D721Med (cell line): ENCODE measurements at places on chromosomes 2 and 18.

- no peak for DNase-seq
Measured at GRCh38 chr18:36752929-36753865, 75.6 kb downstream of the TPGS2 start.

DNA sequence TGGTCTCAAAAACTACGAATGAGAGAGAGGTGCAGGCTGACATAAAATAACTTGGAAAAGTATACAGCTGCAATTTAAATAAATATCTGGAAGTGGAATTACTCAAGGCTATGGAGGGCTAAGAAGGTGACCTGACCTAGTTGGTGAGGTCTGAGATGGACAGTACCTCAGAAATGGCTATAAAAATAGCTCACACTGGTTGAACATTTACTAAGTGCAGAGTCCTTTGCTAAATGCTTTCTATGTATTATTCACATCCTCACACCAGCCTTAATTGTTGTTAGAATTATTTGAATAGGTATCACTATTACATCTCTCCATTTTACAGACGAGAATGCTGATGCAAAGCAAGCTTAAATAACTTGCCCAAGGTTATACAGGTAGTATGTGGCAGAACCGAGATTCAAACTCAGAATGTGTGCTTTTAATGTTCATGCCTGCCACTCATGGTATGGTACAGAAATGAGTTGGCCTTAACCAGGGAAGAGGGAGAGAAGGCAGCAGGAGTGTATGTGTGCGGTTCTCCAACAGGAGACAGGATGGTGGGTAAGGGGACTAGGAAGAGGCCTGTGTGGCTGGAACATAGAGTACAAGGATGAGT is 37.4 kb downstream of the MRPL44 start:
- DNase-seq = no peak

DNA sequence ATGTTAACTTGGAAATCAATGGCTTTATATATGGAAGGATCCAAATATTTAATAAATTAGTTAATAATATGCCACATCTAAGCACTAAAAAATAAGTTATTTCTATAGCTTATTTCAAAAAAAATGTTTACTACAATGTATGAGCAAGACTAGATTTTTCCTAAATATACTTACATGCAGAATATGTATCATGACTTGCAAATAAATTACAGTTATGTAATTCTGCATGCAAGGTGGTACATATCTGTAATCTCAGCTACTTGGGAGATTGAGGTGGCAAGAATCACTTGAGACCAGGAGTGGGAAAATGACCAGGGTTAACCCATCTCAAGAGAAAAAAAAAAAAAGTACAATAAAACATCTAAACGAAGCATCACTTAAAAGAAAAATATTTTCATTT is 11.6 kb downstream of the PUM2 start:
- DNase-seq = no peak

DNA sequence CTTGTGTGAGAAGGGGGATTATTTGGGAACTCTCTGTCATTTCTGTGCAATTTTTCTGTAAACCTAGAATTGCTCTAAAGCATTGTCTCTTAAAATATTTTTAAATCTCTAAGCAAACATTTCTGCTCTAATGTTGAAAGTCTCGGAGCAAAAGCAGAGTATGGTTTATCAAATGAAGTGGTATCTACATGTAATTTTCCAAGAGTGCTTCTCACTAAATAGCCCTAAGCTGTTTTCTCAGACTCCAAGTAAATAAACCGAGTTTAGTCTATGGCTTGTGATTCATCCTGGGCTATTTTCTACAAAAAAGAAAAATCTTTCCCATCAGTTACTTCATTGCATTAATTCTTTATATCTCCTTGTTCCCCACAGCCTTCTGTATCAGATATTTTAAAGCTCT is 90.8 kb downstream of the METTL4 start:
- DNase-seq = no peak

- DNase-seq = no peak
Measured at GRCh38 chr2:146048141-146048540, 1528.2 kb upstream of the ZEB2 start.

DNA sequence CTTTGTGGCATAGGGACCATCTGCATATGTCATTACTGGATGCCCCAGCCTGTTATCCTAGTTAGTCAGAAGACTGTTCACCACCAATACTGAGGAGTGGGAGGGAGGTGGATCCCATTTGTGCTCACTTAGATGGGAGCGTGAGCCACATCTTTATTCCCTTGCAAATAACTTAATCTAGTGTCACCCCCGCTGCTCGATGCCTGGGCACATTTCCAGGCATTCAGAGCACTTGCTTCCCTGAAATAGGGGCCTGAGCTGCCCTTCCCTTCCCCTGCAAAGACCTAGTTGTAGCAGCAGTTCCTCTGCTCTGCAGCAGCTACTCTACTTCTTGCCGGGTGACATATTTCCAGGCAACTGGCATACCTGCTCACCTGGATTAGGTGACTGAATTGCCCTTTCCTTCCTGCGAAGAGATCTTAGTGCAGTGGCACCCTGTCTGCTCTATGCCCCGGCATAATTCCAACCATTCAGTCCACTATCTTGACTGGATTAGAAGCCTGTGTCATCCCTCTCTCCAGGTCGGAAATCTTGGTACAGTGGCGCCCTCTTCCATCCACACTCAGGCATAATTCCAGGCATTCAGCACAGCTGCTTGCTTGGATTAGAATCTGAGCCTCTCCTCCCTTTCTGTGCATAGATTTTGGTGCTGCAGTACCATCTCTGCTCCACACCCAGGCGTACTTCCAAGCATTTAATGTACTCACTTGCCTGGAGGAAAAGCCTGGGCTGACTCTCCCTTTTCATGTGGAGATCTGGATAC is 1389.1 kb upstream of the TMEFF2 start:
- peak; percentile 12 for DNase-seq

- no peak for DNase-seq
Measured at GRCh38 chr2:226198956-226199355, 600.7 kb downstream of the IRS1 start.

GRCh38 chr2:168033966-168034365 is 213.4 kb downstream of the STK39 start:
- DNase-seq = no peak

GRCh38 chr2:99613980-99614379 is 124.2 kb upstream of the REV1 start:
- DNase-seq = no peak

GRCh38 chr18:79394534-79395307 is 1.0 kb upstream of the NFATC1 start:
- no peak for DNase-seq

- DNase-seq = no peak
Measured at GRCh38 chr2:202344178-202344577, 31.9 kb upstream of the BMPR2 start.

- DNase-seq = no peak
Measured at GRCh38 chr2:69453475-69454129, 16.4 kb upstream of the NFU1 start.

DNA sequence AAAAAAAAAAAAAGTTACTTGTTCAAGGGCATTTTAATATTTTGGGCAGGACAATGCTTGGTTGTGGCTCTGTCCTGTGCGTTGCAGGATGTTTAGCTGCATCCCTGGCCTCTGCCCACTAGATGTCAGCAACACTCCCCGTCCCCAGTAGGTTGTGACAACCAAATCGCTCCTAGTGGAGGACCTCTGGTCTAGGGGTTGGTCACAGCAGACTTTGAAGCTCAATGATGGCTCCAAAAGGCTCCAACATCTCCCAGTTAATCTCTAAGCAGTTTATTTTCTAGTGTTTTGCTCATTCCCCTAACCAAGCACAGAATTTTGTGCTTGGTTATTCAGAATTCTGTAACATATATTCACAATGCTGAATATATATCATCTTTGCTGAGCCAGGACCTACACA is 67.0 kb downstream of the CHRNA1 start:
- DNase-seq = no peak

DNA sequence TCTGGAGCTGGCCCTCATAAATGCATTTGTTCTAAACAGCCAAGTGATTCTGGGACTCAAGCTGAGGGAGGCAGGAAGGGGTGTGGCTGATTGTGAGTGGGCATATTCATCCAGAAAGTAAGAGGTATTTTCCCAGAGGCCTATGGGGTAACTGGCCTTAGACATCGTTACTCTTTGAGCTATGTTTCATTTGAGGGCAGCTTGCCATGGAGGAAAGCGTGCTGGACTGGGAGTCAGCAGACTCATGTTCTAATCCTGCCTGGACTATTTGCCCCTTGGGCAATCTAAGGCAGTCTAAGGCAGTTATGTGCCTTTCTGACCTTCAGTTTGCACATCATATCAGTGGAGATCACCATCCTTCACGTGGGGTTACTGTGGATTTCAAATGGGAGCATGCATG is 93.5 kb upstream of the SLC14A2 start:
- DNase-seq = no peak

- no peak for DNase-seq
Measured at GRCh38 chr2:237170020-237170419, 84.3 kb downstream of the COPS8 start.

- DNase-seq = no peak
Measured at GRCh38 chr2:3301001-3301400, 76.6 kb downstream of the EIPR1 start.

GRCh38 chr18:54279477-54280219 is 10.3 kb downstream of the POLI start:
- DNase-seq = no peak

- DNase-seq = no peak
Measured at GRCh38 chr18:56475250-56475649, 163.1 kb downstream of the TXNL1 start.

DNA sequence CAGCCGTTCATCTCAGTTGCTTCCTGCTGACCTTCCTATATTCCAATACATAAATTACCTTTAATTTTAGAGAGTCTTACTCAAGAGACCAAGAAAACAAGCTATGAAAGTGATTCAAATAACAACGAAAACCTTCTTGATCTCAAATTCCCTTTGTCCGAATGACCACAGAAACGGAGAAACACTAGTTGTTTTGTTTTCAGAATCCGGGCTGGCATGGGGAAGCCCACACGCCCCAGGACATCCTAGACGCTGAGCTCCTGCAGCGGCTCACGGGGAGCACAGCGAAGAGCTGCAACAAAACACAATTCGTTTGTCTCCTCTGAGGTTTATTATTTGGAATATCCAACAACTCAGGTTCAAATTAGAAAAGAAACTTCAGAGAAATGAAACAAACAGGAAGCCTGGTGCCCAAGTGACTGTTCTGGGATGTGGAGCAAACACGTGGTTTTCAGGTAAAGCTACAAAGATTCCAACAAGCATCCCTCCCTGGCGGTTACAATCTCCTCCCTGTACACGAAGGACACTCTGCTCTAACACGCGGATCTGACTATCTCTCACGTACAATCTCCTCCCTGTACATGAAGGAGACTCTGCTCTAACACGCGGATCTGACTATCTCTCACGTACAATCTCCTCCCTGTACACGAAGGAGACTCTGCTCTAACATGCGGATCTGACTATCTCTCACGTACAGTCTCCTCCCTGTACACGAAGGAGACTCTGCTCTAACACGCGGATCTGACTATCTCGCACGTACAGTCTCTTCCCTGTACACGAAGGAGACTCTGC is 237.5 kb downstream of the TWIST2 start:
- no peak for DNase-seq

GRCh38 chr2:127588241-127588640 is 52.8 kb downstream of the MYO7B start:
- DNase-seq = no peak

- DNase-seq = no peak
Measured at GRCh38 chr18:35141077-35141476, 99.8 kb upstream of the ZNF397 start.

- DNase-seq = no peak
Measured at GRCh38 chr2:118058951-118059350, 29.3 kb upstream of the INSIG2 start.

- no peak for DNase-seq
Measured at GRCh38 chr2:48406794-48407349, 123.1 kb upstream of the STON1 start.

- no peak for DNase-seq
Measured at GRCh38 chr2:207796585-207797350, 27.1 kb upstream of the FZD5 start.

DNA sequence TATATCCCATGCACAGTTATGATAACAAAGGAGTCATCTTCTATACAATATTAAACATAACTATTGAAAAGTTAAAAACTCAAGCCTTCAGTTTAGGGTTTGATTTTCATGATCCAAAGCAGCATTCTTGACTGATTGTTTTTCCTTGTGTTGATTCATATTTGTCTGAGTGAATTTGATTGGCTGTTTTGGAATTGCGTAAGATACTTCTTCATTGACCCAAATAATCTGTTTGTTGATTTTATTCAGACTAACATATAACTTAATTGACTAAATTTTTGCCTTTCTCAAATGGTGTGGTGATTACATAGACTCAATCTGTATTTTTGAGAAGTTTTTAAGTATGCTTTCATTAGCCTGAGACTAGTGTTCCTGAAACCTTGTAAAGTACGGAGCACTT is 305.7 kb upstream of the TNP1 start:
- DNase-seq = no peak

- no peak for DNase-seq
Measured at GRCh38 chr18:59478591-59478990, 119.5 kb upstream of the LMAN1 start.

- DNase-seq = no peak
Measured at GRCh38 chr2:38771632-38772031, 6.4 kb upstream of the GEMIN6 start.

GRCh38 chr18:77199707-77200106 is 49.9 kb upstream of the GALR1 start:
- no peak for DNase-seq

- DNase-seq = no peak
Measured at GRCh38 chr2:53636109-53636508, 131.5 kb upstream of the CHAC2 start.

DNA sequence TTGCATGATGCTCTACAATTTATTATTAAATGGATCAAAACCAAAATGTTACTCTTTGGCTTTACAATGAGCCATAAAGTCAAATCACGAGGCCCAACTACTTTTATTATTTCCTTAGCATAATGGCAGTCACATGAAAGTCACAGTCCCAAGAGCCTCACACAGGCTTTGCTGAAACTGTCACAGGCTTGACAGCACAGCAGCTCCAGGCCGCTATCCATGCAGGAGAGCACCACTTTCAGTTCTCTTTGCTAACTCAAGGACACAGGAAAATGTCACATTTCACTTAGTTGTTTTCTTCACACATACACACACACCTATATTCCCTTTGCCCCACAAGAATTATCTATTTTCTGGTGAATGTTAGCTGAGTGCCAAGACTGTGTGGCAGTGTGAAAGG is 11.1 kb upstream of the MSGN1 start:
- no peak for DNase-seq

GRCh38 chr2:120177001-120177621 is 46.1 kb downstream of the TMEM185B start:
- no peak for DNase-seq

DNA sequence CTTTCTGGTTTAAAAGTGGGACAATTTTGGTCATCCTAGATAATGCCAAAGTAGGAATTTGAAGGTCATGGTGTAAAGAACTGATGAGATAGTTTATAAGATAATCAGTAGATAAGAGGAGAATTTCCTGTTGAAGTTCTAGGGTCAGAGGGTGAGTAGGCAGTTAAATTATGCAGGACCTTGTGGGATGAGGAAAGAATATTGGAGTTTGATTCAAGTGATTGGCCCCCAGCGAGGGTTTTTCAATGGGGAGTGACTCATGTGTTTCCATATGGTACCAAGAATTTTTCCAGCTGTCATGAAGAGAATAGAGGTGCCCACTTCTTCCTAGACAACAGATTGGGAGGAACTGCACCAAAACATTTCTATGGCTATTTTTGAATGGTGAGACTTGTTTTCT is 940.2 kb upstream of the ZEB2 start:
- DNase-seq = no peak

GRCh38 chr18:23573626-23574431 is 12.5 kb downstream of the NPC1 start:
- DNase-seq = no peak
